ENCODE measurements at places on chromosomes 3 and 15. TPM values are rescaled to one million over a fixed set of nuclear protein-coding genes. Genes with fewer than 3 reads are reported as not detected.

DNA sequence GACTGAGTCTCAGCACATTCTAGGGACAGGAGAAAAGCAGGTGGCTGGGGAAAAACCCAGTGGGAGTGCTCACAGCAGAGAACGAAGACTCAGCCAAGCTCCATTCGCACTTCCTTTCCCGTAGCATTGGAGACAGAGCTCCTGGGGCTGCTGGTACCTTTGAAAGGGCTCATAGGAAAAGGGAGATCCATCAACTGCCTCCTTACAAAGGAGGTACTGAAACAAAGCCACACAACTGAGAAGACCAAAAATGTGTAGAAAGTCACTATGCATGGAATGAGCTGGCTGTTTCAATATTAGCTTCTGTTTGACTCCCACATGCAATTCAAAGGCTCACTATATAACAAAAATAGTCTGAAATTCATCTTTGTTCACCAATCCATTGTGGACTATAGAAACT, 16.9 kb downstream of the STIMATE start:
- no peak for DNase-seq

The CADPS gene
- 1.5 TPM for polyA plus RNA-seq

The SLC6A11 gene
- polyA plus RNA-seq: 0.81 TPM

The SNRPN gene
- polyA plus RNA-seq: 198 TPM

GRCh38 chr3:174016186-174016585, 618.6 kb downstream of the NLGN1 start:
- no peak for DNase-seq

The CYB561D2 gene
- 17.7 TPM for polyA plus RNA-seq

DNA sequence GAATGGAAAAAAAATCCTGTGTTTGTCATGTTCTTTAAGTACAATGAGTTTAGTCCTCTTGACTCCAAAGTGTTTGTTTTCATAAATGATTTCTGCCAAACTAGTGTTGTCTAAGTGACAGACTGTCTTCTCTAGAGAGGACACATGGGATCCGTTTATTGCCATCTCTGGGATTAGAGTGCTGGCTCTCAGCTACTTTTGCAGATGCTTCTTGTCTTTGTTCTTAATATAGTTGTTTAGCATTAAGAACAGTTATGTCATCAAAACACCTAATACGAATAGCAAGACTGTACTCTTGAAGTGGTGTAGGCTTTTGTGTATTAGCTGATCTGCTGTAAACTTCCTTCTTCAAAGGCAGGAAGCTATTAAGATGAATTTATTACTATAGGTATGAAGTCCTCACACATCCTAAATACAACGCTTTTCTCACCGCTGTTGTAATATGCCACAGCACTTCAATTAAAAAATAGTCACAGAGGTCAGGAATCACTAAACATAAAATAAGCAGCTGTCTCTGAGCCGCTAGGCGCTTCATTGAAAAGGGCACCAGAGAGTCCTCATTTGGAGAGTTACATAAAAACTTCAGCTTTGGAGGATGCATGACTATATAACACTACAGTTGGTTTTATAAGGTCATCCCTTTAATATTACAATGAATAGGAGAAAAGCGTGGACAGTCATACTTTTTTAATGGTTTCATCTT, 128.3 kb upstream of the ZNF385D start:
- DNase-seq: no peak

GRCh38 chr3:71345429-71346040, 238.0 kb downstream of the FOXP1 start:
- no peak for DNase-seq

DNA sequence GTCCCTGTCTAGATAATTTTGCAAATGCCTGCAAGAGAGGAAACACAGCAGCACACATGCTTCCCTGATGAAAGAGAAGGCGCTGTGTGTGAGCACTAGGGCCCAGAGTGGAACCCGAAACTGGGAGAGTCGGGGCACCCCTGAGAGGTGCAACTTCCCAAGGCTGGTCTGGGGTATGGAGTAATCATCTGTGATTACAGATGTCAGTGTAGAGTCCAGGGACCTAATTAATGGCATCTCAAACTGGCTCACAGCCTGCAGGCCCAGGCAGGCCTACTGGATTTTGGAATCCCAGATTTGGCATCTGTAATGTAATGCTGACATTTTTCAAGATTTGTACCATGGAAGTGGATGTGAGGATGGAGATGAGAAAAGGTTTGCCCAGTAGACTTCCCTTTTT, 29.4 kb downstream of the PGPEP1L start:
- DNase-seq: no peak

The GOLGA8G gene
- 0.22 TPM for polyA plus RNA-seq

DNA sequence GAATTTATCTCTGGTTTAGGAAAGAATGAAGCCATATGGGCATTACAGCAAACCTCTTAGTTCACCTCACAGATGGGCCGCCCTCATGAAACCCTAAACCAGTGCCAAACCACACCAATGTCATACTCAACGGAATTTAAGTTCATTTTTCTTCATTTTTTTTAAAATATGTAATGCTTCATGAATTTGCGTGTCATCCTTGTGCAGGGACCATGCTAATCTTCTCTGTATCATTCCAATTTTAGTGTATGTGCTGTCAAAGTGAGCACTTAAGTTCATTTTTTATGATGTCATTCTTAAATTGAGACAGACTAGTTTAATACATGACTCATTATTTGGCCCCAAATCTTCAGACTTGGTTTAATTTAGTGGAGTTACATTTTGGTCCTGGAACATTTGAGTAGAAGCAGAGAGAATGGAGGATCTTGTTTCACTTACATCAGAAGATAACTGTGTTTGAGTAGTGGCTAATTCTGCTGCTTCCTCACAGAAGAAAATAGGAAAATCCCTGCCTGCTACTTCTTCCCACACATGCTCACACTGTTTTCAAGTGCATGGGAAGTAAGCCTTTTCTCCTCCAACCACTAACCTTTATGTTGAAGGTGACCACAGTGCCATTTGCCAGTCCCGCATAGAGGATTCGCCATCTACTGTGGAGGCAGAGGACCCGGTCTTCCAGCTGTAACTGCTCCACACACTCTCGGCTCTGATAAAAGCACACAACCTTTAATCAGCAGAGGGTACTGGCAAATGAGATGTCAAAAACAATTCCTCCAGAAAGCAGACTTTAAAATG, 63.3 kb downstream of the ZNF106 start:
- no peak for DNase-seq

GRCh38 chr3:50258029-50258680, 10.8 kb upstream of the SEMA3B start:
- no peak for DNase-seq

DNA sequence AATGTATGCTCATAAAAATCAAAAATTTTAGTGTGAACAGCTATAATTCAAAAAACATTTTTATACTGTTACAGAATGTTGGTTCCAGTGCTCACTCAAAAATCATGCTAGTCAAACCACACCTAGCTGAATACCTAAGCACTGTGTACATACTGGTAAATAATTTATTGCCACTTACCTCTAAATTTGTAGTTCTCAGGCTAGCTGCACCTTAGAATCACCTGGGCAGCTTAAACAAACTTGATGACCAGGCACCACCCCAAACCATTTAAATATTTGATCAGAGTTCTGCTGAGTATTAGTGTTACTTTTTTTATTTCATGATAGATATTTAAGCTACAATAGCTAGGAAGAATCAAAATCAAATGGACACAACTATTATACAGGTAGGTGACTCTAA, 32.3 kb upstream of the TMCO5A start:
- DNase-seq: no peak

The DNAH12 gene
- polyA plus RNA-seq: 0.89 TPM

DNA sequence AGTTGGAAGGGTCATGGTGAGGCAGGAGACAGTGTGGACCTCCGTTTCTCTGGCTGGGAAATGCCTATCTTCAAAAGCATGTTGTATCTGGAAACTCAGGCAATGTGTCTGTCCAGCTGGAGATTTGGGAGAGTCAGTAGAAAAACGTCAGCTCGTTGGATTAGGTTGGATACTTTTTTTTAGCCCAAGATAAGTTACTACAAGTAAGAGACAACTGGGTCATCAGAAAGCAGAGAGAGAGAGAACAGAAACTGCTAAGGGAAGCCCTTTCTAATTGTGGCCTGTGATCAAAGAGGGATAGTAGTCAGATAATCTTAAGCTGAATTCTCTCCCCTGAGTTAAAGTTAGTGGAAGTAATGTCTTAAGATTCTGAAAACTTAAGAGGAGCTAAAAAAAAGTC, 78.9 kb upstream of the ZNF280D start:
- no peak for DNase-seq

DNA sequence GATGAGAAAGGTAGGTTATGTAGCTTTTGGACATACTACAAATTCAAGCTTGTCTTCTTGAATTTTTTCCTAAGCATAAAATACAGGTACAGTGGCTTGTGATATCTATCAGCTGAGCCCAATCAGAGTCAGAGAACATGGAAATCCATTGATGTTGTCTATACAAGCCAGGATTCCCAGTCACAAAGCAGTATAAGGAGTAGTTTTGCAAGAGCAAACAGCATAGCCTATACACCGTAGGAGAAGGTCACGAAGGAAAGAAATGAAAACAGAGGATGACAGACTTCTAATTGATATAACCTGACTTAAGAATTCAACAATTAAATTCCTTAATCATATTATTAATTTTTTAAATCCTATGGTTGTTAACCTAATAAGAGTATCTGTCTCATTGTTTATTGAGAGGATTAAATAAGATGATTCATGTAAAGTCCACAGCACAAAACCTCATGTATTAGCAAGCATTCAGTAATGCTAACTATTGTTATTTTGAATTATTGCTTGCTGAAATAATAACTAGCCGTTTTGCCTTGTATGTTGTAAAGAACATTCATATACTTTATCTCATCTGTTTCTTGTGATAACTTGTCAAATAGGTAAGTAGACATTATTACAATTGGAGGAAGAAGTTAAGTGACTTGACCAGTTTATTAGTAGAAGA, 276.6 kb upstream of the ZPLD1 start:
- DNase-seq: no peak

DNA sequence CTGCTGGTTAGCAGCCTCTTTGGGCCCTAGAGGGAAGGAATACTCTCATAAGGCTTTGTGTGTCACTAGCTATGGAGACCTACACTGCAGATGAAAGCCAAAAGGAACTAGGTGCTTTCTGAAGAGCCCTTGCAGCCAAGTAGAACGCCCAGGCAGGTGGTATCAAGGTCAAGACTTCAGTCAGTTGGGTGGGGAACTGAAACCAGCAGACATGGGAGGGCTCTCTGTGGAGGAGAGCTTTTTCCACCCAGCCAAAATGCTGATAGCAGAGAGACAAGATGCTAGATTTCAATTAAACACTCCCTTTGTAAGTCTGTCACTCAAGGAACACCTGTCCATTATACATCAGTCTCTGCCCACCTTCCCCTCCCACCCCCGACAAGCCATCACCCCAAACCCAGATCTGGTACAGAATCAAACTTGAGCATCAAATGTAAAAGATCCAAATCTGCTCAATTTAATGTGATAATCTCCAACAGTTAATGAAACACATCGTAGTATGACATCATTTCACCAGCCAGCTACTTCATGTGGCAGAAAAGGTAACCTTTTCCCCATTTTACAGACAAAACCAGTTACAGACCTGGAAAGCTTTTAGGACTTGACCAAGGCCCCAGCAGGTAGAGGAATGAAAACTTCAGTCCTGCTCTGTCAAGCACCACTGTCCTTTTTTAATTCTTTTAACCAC, 14.6 kb downstream of the MRPS25 start:
- DNase-seq: no peak

DNA sequence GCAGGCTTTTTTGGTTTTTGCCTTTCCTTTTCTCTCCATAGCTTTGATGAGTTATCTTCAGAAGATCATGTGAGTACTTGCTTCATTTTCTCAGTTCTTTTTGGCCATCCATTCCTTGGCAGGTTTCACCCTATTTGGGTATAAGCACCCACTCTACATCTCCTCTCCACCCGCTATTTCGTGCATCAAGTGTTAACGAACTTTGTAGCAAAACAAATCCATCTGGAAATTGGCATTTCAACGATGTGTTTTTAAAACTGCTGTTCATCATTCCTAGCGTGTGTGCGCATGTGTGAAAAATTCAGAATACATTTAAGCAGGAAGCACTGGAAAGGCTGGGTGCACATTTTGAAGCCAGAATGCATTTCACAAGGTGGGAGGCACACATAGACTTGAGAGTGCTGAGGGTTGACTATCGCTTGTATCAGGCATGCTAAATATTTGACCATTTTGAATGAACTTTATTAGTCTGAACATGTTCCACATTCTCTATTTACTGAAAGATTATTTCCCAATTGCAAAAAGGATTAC, 89.7 kb upstream of the FHIT start:
- no peak for DNase-seq

DNA sequence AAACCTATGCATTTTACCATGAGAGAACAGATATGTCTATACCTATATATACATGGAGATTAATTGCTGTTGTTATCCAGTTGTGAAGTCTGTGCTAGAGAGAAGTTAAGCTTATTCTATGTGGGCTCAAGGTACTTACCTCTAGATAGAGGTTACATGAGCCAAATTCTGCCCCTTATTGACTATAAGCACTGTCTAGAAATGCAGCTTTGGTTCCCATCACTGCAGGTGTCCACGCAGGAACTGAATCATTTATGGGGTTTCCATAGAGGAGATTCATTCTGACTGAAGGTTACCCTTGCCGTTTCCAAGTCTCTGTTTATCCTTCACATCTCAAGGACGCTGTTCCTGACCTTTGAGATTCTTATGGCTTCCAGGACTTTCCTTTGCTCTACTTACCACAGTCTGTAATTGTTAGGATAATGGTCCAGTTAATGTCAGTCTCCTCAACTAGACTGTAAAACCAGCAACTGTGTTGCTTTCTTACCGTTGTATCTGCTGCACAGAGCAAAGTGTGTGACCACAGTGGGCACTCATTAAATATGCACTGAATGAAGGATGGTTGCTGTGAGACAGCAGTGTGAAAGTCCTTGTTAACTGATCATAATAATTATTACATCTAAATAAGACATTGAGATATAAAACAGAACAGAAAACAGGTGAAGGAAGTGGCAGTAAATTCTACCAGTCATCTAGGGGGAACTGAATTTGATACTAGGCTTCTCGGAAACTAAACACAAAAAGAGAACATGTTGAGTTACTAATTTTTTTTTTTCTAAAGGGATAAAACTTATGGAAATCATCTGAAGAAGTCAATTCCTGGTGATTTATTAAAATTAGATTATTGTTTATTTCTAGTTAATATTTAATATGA, 44.0 kb upstream of the BCL6 start:
- DNase-seq: no peak

GRCh38 chr3:46705022-46705530, 3.9 kb downstream of the TMIE start:
- DNase-seq: peak; percentile 29

Data from left renal cortex interstitium (tissue), 4 donors.